ENCODE measurements at places on chromosomes 3 and 15.

GRCh38 chr3:159632128-159632527 lies 356.5 kb upstream of the IL12A start:
- DNase-seq, result no peak

- no peak for DNase-seq
These were observed 5.1 kb upstream of the CCR1 start for GRCh38 chr3:46213201-46213600.

DNA sequence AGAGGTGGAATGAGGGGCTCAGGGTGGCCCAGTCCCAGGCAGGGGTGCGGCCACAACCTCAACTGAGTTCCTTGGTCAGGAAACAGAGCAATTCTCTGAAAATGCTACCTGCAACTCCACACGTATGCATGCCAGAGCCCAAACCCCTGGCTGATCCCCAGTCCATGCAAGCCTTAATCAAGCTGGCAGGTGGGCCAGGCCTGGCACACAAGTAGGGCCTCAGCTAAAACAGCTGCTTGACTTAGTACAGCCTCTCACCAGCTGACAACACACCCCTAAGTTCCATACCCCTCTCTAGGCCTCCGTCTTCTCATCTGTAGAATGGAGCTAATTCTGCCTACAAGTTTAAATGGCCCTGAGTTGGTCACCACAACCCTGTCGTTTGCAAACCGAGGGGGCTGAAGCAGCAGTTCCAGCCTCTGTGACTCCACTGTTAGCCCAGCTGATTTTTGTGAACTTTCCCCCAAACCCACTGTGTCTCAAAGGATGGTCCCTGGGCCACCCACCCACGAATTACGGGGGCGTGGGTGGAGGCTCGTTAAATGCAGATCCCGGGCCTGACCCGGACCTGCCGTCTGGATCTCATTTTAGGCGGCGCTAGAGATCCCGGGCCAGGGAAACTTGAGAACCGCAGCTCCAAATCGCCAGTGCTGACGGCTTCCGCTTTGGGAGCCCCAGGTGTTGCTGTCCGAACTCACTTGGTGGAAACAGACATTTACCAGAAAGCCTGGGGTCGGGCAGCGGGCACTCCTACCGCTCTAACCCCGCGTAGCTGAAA lies 927 bp downstream of the CHDH start:
- DNase-seq, result no peak

DNA sequence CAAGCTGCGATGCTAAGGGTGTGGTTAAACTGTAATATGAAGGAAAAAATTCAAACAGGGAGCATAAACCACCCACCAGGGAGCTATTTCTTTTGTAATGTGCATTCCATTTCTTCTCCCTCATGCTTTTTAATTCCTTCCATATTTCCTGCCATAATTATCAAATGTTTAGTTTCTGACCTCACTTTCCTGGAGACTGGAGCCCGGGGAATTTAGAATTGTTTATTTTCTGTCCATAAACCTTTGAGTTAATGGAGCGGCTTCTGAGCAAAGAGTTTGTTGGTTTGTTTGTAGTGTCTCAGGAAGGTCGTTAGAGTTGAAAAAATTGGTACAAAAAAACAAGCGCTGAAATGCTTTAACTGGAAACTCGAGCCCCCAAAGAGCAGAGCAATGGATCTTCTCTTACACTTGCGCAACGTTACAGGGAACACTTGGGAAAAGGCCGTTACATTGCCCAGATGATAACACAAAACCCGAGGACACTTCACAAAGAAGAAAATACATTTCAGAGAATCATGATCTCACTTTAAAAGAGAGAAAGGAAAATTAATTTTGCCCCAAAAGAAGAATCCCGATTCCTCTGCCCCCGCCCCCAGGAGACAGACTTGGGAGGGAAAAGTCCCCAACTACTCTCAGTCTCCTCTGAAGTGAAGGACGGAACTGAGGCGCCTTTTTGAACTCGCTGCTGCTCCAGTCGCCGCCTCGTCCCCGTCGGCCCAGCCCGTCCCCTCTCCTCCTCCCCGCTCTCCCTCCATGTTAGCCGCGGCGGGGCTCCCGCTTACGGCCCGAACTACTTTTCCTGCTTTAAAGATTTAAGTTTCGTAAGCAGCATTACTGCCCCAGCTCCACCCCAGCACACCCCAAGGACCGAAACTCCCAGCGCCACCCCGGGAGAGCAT lies 842 bp downstream of the FSTL1 start:
- DNase-seq, result no peak

GRCh38 chr15:39629906-39630305 lies 49.0 kb downstream of the THBS1 start:
- DNase-seq, result no peak

DNA sequence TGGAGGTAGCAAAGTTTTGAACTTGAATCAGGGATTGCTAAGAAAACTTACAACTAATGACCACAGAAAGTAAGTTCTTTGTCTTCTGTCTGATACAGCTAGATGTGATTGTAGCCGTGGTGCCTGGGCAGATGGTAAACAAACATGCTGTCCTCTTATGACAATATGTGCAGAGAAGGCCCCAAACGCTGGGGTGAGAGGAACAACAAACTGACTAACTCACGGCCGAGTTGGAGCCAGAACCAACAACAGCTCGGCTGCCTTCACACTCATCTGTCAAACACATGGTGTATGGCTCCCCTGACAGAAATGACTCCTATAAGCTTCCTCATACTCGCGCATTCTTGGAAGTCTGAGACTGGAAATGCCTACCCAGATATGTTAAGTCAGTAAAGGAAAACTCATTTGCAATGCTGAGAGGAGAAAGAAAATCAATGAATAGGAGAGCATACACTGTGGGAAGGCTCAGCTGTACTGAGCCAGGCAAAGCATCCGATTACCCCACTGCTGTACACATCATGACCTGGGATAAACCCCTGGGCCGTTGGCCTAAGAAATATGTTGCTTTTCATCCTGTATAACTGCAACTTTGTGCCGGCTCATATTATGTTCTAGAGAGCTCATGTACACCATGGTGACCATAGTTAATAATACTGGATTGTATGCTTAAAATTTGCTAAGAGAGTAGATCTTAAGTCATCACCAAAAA lies 5.7 kb downstream of the THBS1 start:
- no peak for DNase-seq

DNA sequence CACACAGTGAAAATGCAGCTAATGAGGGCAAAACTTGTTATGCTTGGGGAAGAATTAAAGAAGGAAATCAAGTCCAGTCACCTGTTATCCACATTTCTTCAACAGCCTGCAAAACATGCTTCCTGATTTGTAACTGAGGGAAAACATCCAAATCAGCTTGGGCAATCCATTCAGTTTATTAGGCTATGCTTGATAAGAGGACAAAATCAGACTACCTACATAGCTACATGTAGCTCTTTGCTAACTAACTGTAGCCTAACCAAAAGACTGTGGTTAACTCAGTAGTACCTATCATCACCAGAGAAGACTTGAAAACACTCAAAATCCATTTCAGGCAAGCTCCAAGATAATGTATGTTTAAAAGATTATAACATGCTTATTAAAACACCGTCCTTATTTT lies 436.4 kb downstream of the SHQ1 start:
- no peak for DNase-seq

- no peak for DNase-seq
These were observed 283.9 kb downstream of the MECOM start for GRCh38 chr3:169379496-169380090.

GRCh38 chr3:179453967-179454366 lies 2.7 kb upstream of the GNB4 start:
- no peak for DNase-seq

- no peak for DNase-seq
These were observed 24.4 kb upstream of the COPG1 start for GRCh38 chr3:129224984-129225393.

GRCh38 chr3:44845528-44846520 lies 15.9 kb upstream of the TMEM42 start:
- no peak for DNase-seq

- DNase-seq, result no peak
These were observed 84.2 kb upstream of the SLC4A7 start for GRCh38 chr3:27568393-27568792.

DNA sequence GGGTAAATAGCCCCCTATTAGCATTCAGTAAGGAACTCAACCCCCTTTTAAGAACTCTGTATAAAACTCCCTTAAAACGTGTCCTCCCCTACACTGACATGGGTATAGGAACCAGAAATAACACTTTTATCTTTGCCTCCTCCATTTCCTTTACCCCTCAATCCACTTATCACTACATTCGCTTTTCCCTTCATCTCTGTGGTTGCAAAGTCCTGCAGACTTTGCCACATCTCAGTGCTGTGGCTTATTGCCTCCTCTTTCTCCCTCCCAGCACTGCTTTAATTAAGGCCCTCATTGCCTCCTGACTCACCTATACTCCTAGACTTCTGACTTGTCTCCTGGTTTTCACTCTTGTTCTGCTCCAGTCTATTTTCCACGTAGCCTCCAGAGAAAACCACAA lies 94.3 kb upstream of the GADL1 start:
- no peak for DNase-seq

- DNase-seq, result no peak
These were observed 211.8 kb upstream of the RGMA start for GRCh38 chr15:93300796-93301195.

GRCh38 chr15:60390871-60391501 lies 6.8 kb downstream of the ANXA2 start:
- DNase-seq, result no peak

DNA sequence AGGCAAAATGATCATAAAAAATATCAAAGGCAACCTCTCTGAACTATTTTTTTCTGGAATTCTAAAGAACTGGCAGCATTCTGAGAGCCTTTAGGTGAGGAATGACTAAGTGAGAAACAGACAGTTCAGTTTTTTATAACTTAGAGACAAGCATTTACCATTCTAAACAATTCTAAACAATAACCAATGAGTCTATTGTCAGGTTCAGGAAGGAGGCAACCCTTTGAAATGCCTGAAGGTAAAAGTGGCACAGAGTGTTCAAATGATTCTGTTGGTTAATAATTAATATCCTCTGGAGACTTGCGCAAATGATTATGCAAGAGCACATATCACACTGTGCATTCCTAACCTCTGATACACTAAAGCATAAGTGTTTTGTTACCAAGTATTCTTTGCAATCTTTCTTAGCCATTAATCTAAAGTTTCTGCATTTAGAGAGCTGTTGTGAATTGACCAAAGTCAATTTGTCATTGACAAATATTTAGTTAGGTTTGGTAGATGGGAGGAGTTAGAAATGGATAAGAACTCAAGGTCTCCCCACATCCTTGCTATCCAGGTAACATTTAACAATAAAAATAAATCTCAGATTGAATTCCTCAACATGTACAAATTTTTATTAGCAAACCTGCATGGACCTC lies 9.2 kb upstream of the TGFBR2 start:
- no peak for DNase-seq

- DNase-seq, result peak; percentile 24
These were observed 37.9 kb downstream of the RPL39L start for GRCh38 chr3:187101184-187102072.

- DNase-seq, result no peak
These were observed 71.7 kb downstream of the CYP19A1 start for GRCh38 chr15:51266656-51267050.

DNA sequence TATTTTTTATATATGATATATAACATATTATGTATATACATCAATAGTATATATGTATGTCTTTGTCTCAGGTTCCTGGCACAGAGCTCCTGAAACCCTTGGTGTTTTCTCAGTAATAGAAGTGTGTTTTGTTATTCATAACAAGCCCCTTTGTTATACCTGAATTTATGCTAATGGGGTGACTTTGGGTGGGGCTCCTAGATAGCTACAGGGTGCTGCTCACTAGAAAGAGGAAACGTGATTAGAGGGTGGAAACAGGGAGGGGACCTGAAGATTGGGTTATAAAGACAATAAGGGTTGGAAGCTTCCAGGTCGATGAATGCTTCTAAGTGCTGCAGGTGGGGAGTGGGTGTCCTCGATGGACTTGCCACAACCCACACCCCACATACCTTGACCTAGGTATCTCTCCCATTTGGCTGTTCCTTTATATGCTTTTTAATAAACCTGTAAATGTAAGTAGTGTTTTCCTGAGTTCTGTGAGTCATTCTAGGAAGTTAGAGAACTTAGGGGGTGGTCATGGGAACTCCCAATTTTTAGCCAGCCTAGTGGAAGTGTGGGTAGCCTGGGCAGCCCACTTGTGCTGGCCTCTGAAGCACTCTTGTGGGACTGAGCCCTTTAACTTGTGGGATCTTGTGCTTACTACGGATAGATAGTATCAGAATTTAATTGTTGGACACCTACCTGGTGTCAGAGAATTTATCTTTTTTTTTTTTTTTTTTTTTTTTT lies 36.9 kb upstream of the C15orf39 start:
- DNase-seq, result no peak

- no peak for DNase-seq
These were observed 263.4 kb upstream of the ST8SIA2 start for GRCh38 chr15:92130244-92130643.

DNA sequence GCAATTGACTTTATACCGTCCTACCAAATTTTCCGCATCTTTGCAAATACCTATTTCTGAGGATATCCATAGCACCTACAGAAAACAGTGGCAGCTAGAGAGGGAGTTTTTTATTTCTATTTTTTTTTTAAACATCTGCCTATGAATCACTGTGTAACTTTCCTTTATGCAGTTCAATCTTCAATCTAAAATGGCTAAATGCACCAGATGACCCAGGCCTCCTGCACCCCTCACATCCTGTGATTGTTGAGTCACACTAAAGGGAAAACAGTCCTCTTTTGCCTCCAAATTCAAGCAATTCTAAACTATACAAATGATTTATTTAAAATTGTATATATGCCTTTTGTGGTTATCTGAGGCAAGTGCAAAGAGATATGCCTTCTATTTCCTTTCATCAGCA lies 20.1 kb upstream of the BCL6 start:
- no peak for DNase-seq

GRCh38 chr15:100713163-100713867 lies 110.9 kb downstream of the ASB7 start:
- DNase-seq, result no peak

DNA sequence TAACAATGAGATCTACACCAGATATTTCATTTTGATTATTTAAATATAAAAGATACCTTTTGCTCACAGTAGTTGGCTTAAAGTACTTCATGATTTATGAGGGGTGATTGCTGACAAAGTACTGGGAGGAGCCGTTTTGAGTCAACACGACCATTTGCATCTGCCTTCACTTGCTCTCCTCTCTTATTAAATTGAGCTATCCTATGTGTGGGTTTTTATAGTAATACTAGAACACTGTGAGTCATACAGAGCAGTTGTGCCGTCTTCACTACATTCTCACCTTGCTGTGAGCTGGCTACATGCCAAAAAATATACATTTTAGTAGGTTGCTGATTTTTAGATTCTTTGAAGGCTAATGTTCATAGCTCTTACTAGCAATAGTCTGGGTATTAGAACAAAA lies 161.2 kb downstream of the ALCAM start:
- DNase-seq, result no peak

GRCh38 chr15:99432271-99433025 lies 133.3 kb upstream of the MEF2A start:
- DNase-seq, result no peak

DNA sequence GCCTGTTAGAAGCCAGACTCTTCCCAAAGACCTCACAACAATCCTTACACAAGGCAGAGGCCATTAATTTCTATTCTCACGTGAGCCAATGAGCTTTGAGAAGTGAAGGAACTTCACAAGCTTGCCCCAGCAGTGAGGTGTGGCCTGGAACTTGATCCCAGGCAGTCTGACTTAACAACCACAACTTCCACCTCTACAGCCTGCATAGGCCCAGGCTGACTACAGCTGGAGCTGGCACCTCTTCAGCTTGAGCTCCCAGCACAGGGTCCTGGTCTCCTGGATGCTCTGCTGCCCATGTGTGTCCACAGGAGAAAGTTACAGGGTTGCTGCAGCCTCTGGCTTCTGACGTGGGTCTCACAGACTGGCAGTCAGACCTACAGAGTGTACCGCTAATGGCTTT lies 111.0 kb downstream of the ERC2 start:
- DNase-seq, result no peak

GRCh38 chr3:141401573-141402475 lies 33.5 kb downstream of the ZBTB38 start:
- DNase-seq, result peak; percentile 22

Measured in stimulated activated CD8-positive, alpha-beta memory T cell treated with anti-CD3 and anti-CD28 coated beads, Interleukin-4, amount 100 ng/mL, for 24 hours (primary cell).